ENCODE measurements at places on chromosomes 3 and 15.

- peak; percentile 37 for DNase-seq
Measured at GRCh38 chr3:197076415-197076814, 46.8 kb upstream of the MELTF start.

DNA sequence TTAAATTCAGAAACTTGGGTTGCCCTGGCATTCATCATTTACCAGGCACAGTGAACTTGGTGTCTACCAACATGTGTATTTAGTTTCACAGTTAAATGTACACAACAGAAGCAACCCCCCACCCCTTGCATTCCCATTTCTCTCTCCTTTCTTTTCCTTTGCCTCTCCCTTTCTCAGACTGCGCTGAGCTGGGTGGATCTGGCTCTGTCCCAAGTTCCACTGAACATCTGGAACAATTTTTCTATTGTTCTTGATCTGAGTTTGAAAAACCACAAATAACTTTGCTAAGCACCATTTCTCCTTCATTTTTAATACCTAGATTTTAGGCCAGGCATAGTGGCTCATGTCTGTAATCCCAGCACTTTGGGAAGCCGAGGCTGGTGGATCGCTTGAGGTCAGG lies 242.2 kb downstream of the ABHD5 start:
- DNase-seq: no peak

DNA sequence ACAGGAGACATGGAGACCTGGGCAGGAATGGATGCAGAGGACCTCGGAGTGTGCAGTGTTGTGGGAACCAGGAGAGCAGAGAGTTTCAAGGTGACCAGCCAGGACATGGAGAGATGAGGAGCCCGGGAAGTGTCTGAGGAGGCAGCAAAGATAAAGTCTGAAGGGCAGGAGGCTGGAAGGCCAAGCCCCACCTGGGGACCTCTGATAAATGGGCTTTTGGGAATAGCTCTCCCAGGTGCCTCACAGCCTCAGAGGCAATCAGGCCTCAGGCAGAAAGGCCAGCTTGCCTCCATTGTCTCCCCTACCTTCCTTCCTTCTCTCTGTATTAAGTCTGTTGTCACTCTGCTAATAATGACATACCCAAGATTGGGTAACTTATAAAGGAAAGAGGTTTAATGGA lies 97.5 kb upstream of the TPM1 start:
- DNase-seq: no peak

DNA sequence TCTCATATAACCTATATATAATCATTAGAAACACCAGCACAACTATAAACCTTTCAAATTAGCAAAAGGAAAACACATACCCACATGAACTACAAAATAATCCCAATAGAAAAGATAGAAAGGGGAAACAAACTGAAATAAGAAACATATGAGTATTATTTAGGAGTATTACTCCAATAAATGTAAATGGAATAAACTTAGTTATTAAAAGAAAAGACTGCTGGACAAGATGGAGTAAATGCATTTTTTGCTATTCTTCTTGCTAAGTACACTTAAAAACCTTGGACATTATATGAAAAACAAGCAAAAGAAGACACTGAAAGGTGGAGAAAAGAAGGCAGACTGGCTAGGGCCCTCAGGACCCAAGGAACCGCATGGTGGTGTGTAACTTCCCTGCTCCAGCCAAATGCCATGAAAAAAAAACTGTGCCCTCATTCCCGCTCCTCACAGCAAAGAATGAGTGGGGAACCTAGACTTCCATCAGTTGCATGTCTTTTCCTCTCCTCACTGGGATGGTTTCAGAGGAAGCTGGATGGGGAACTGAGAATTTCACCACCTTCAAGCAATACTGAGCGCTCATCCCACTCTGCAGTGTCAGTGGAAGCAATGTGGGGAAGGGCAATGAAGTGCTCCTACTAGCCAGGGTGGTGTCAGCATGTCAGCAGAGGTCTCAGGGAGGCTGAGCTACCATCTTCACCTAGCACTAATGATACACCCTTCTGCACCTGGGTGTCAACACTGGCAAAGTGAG lies 43.7 kb upstream of the ADAMTS17 start:
- no peak for DNase-seq

DNA sequence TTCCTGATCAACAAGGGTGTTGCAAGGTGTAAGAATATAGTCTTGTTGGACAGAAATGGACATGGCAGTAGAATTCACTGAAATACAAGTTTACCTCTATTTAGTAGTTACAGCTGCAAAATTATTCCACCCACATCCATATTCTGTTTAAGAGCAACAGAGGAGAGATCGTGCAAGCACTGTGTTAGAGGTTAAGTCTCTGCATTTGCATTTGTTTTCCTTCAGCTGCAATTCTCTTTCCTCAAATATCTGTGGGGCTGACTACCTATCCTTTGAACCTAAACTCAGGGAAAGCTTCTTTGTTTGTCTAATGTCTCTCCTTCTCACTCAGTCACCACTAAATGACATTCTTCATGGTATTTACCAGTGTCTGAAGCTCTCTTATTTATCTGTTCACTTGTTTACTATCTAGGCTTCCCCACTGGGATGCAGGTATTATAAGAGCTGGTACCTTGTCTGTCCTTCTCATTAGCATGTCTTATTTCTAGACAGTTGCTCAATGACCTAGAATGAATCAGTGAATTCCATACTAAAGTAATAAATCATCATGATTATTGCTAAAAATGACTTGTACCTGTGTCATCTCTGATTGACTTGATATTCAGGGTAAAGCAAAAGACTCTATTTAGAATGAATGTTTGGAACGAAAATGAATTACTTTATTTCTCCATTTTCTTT lies 175.3 kb upstream of the FEZF2 start:
- no peak for DNase-seq

DNA sequence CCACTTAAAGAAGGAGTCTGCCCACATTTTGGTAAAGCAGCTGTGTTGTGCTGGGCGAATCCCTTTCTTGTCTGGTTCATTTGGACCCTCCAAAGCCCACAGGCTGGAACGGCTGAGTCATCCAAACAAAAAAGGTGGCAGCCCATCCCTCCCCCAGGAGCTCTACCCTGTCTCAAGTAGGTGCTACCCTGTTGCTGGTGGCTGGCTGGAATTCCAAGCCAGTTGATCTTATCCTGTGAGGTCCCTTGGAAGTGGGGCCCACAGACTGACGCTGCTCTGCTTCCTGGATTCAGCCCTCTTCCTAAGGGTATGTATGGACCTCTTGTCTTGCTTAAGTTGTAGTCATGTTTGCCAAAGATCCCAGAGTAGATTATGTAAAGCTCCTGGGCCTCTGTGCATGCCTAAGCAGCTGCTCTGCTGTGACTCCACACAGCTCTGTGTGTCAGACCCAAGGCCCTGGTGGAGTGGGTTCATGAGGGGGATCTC lies 44.5 kb downstream of the CCR1 start:
- no peak for DNase-seq

DNA sequence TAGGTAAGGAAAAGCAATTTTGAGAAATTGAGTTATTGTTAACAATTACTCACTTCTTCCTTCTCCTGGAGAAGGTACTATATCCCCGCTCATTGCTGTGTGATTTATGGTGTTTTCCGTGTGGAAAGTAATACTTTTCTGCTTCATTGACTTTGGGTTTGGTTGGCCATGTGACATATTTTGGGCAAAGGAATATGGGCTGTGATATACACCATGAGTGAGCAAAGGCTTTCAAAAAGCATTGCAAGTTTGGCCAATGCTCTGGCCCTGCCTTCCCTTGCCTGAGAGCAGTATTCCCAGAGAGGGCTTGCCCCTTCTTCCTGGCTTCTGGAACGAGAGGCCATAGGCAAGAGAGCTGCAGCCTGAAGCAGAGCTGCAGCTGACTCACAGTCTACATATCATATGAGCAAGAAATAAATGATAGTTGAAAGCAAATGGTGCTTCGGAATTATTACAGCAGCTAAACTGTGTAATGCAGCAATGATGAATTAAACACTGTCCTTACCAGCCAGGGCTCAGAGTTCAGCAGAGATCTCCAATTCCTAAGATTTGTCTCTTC lies 216.8 kb upstream of the CD96 start:
- DNase-seq: no peak

- no peak for DNase-seq
Measured at GRCh38 chr3:23648326-23648995, 157.3 kb upstream of the UBE2E1 start.

DNA sequence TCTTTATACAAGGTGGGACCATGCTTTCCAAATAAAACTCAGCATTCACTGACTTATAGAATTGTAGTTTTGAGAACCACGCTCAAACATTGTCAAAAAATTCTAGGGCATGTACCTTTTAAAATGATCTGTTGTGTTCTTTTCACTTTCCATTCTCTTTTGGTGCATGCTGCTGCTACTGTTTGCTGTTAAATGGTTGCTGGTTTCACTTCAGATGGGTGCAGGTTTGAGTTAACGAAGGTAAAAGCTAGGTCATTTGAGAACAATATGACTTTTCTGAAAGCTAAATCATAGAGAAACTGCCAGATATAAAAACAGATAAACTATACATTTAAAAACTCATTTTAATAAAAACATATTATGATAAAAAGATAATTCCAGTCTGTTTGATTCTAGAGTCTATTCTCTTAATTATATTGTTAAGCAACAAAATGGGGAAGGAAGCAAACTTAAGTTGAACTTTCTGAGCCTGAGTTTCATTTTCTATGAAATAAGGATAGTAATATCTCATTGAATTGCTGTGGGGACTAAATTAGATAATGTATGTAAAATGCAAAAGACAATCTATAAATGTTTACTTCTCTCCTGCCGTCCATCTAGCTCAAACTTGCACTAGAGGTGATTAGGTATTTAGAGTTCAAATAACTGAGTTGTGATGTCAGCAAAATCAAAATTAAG lies 82.4 kb downstream of the OXSM start:
- DNase-seq: no peak

GRCh38 chr3:197711973-197712707 lies 24.6 kb downstream of the RUBCN start:
- DNase-seq: no peak

DNA sequence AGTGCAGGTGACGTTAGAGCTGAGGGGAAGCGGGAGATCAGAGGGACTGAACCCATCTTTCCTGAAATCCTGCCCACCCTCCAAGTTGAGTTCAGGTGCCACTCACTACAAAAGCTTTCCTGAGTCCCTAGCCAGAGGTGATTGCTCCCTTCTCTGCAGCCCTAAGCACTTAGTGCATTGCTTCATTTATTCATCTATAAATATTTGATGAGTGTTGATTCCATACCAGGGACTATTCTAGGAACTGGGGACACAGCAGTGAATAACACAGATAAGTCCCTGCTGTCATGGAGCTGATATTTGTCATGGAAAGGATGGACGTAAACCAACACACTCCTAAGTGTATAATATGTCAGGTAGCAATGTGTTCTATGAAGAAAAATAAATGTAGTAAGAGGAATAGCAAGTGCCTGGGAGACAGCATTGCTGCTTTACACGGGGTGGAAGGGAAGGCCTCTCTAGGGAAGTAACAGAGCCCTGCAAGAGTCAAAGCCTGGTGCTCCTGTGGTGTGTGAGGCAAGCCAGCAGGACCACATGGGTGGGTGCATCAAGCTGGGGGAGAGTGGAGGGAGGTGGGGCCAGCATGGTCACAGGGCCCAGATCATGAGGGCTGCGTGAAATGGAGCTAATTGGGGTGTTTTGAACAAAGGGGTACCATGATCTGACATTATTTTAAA lies 18.6 kb downstream of the ALPK3 start:
- DNase-seq: no peak

DNA sequence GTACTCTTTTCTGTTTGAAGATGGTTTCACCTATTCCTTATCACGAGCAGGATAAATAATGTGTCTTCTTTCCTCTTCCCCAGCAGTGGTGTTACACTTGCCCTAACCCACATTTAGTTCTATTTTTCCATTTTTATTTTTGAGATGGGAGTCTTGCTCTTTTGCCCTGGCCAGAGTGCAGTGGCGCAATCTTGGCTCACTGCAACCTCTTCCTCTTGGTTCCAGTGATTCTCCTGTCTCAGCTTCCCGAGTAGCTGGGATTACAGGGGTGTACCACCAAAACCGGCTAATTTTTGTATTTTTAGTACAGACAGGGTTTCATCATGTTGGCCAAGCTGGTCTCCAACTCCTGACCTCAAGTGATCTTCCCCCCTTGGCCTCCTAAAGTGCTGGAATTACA lies 372.4 kb downstream of the FOXP1 start:
- no peak for DNase-seq

DNA sequence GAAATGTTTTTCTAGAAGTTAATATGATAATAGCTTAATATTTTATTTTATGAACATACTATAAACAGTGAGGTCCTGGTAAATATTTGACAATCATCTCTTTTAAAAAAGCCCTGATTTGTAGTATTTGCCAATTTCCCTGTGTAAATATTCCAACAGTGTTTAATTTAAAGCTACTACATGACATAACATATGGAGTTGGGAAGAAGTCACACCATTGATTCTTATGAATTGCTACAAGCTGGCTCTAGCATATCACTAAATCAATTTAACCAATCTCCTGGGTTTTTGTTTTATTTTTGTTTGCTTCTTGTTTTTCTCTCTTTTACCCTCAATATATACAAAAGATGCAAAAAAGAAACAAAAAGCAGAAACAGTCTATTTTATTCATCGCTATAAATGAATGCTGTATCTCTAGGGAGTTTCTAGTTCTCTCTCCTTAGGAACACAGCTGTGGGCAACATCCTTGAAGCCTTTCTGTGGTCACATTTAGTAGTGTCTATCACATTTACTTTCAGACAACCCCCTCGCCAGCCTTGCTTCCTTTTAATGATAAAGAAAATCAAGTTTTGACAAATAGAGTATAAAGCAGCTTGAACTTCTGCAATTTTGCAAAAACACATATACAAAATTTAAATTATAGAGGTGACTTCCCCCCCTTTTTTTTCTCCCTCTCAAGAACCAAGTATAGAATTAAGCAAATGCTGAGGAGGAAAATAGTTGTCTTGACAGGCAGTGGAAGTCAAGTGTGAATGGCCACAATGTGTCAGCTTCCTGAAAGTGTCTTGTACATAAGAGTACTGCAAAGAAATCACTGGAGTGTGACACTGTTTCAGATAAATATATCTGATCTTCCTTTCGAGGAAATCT lies 21.4 kb downstream of the CCR1 start:
- no peak for DNase-seq

GRCh38 chr15:101578443-101578894 lies 73.7 kb downstream of the TM2D3 start:
- no peak for DNase-seq

DNA sequence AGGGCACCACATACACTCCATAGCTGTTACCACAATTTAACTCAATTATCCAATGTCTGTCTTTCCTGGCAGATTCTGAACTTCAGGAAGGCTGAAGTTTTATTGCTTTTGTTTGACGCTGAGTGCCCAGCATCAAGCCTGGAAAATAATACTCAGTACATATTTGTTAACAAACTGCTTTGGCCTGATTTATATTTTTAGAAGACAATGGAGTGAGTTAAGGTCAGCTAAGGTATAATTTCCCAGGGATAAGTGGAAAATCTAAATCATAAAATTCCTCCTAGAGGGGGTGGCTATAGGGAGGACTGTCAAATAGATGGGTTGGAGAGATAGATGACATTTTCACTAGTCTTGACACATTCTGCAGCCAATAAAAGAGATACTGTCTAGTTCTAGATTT lies 659.4 kb upstream of the ADAMTS9 start:
- DNase-seq: no peak

DNA sequence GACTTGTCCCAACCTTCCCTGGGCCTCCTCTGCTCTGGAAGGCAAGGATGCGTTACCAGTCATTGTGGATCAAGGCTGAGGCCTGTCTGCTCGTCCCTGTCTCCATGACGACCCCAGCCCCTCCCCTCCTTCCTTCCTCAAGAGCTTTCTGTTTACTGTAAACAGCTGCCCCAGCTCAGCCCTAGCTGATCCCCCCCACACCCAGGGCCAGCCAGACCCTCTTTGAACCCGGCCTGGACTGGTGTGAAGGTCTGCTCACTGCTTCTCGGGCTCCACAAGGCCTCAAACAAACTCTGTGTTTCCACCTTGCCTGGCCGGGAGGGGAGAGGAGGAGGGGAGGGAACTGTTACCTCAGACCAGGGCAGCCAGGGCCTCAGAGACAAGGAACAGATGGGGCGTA lies 16.9 kb downstream of the VPS18 start:
- no peak for DNase-seq
